Hair follicular keratinocyte (primary cell): ENCODE measurements at places on chromosomes 5 and 9. TPM values are rescaled to one million over a fixed set of nuclear protein-coding genes. Genes with fewer than 3 reads are reported as not detected.

DRD1 gene
- total RNA-seq, result not detected in 2 replicates

ARAP3 gene
- total RNA-seq, result 2.6 and 4.4 TPM in 2 replicates

LIX1 gene
- total RNA-seq, result under 0.01 TPM in 1 of 2 replicates, not detected in the other

C5orf52 gene
- total RNA-seq, result not detected in 2 replicates

MSMP gene
- total RNA-seq, result not detected in 2 replicates

FYB1 gene
- 0.08 and 0.80 TPM in 2 replicates for total RNA-seq

SCAMP1 gene
- total RNA-seq, result 22.3 and 38.3 TPM in 2 replicates

DOLPP1 gene
- 13.0 and 20.9 TPM in 2 replicates for total RNA-seq

EGR1 gene
- 17.6 and 65.0 TPM in 2 replicates for total RNA-seq

ADGRD2 gene
- 0.11 TPM in 1 of 2 replicates, not detected in the other for total RNA-seq

PCDHGB5 gene
- total RNA-seq, result 3.3 and 5.9 TPM in 2 replicates

PCDHGC3 gene
- 21.8 and 60.9 TPM in 2 replicates for total RNA-seq

FGF18 gene
- total RNA-seq, result not detected in 2 replicates

TAF11L5 gene
- total RNA-seq, result not detected in 2 replicates

MAP1B gene
- total RNA-seq, result 8.4 and 30.1 TPM in 2 replicates

MELK gene
- 22.6 and 45.8 TPM in 2 replicates for total RNA-seq

NKD2 gene
- 0.47 TPM in 1 of 2 replicates, not detected in the other for total RNA-seq

NUTM2G gene
- total RNA-seq, result not detected in 2 replicates

TAF1L gene
- not detected in 2 replicates for total RNA-seq

ANKRD31 gene
- under 0.01 TPM in 1 of 2 replicates, not detected in the other for total RNA-seq

PDGFRB gene
- 0.23 and 3.3 TPM in 2 replicates for total RNA-seq

IFNA2 gene
- not detected in 2 replicates for total RNA-seq

AIF1L gene
- 0.55 and 1.9 TPM in 2 replicates for total RNA-seq

SNCAIP gene
- total RNA-seq, result not detected in 2 replicates

SLIT3 gene
- total RNA-seq, result 1.3 and 13.8 TPM in 2 replicates

PCDHA6 gene
- total RNA-seq, result 0.16 TPM in 1 of 2 replicates, not detected in the other

UGCG gene
- total RNA-seq, result 29.4 and 34.0 TPM in 2 replicates
